ENCODE measurements at places on chromosomes 13 and 19.

- DNase-seq: no peak
Observed at GRCh38 chr13:52446265-52446664, 4.2 kb downstream of the VPS36 start.

DNA sequence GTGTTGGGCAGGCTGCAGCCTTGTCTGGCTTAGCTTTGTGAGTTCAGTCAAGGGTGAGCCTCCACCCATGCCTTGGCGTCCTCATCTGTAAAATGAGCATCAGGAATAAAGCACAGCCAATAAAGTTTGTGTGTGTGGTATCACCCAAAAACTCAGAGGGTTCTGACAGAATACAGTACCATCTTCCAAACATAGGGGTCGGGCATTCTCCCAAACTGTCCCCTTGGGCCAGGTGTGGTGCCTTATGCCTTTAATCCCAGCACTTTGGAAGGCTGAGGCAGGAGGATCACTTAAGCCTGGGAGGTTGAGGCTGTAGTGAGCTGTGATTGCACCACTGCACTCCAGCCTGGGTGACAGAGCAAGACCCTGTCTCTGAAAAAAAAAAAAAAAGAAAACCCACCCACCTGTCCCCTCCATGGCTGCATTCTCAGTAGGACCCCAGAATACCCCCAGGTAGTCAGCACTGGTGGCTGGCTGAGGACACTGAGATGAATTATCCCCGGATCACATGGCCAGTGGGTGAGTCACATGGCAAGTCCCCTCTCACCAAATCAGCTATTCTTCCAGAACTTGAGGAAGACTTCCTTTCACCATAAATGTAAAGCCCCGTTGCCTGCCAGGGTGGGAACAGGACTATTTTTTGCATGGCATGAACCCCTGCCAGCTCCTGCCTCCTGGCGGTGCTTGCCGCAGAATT is 18.6 kb downstream of the POP4 start:
- no peak for DNase-seq

GRCh38 chr19:2561895-2562294 is 86.0 kb downstream of the GADD45B start:
- no peak for DNase-seq

- DNase-seq: no peak
Observed at GRCh38 chr19:35355791-35356460, 2.3 kb upstream of the FFAR3 start.

GRCh38 chr13:67619351-67619994 is 389.3 kb upstream of the PCDH9 start:
- no peak for DNase-seq

GRCh38 chr19:6837525-6837924 is 49.9 kb upstream of the ADGRE1 start:
- no peak for DNase-seq

DNA sequence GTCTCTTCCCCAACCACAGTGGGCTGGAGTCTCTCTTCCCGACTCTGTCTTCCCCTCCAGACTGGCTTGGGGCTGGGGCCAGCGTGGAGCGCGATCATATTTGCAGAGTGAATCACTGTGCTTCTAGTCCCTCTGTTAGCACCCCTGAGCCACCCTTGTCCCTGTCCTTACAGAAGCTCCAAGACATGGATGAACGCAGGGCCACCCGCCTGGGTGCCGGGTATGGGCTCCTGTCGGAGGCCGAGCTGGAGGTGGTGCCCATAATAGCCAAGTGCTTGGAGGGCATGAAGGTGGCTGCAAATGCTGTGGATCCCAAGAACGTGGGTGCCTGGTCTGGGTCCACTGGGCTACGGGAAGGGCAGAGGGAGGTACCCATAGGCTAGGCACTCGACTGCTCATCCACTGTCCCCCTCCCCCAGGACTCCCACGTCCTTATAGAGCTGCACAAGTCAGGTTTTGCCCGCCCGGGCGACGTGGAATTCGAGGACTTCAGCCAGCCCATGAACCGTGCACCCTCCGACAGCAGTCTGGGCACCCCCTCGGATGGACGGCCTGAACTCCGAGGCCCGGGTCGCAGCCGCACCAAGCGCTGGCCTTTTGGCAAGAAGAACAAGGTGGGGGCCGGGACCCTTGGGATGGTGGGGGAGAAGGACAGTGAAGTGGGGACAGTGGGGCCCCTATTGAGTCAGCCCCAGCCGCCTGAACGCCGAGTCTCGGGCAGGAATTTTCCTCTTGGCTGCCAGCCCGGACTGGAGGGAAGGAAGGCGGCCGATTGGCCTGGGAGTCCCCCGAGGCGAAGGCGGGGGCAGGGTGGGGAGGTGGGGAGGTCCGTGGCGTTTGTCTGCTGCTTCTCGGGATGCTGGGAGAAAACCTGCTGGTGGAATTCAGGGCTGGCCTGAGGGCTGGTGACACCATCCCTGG is 5.2 kb downstream of the TRIP10 start:
- DNase-seq: no peak
